ENCODE measurements at places on chromosomes 12 and 14. TPM values are rescaled to one million over a fixed set of nuclear protein-coding genes. Genes with fewer than 3 reads are reported as not detected.

GRCh38 chr14:100429537-100429936, 106.4 kb downstream of the SLC25A47 start:
- H3K27ac ChIP-seq, result no peak overlapping the region
- H3K4me1 ChIP-seq, result no peaks in the 10 kb centered on the region
- no peak overlapping the region for H3K4me3 ChIP-seq

- no peak overlapping the region for H3K27ac ChIP-seq
- H3K4me3 ChIP-seq, result no peak overlapping the region
- no peaks in the 10 kb centered on the region for H3K4me1 ChIP-seq
- no peak for DNase-seq
- H3K36me3 ChIP-seq, result no peaks in the 10 kb centered on the region
- H3K27me3 ChIP-seq, result peaks cover 14% of the 10 kb centered on the region
Measured at GRCh38 chr14:36653962-36654793, 7.5 kb upstream of the PAX9 start.

The VRTN gene
- total RNA-seq, result not detected

The KRT79 gene
- total RNA-seq, result 1.1 TPM

All from SJSA1 (cell line).